ENCODE measurements at places on chromosomes 2 and 18. TPM values are rescaled to one million over a fixed set of nuclear protein-coding genes. Genes with fewer than 3 reads are reported as not detected.

The FAP gene
- 63.3 TPM for total RNA-seq

The SPAST gene
- total RNA-seq: 11.9 TPM

The VWC2L gene
- not detected for total RNA-seq

The CD207 gene
- not detected for total RNA-seq

The R3HDM1 gene
- total RNA-seq: 43.3 TPM

GRCh38 chr2:234272069-234272850 is 221.8 kb downstream of the SPP2 start:
- no peak for DNase-seq

DNA sequence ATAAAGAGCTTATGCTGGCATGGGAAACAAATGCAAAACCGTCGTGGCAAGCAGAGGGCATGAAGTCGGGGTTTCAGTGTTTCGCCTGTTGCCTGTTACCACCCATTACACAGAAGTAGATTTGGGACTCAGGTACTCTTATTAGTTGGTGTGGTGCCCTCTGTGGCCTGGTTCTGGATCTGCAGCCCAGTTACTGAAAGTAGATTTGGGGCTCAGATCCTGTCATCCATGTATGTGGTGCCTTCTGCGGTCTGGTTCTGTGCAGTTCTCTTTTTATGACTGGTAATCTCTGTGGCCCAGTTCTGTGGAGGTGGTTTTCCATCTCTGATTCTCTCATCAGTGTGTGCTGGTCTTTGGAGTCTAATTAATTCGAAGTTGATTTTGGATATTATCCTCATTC is 45.2 kb downstream of the ADNP2 start:
- DNase-seq: no peak

DNA sequence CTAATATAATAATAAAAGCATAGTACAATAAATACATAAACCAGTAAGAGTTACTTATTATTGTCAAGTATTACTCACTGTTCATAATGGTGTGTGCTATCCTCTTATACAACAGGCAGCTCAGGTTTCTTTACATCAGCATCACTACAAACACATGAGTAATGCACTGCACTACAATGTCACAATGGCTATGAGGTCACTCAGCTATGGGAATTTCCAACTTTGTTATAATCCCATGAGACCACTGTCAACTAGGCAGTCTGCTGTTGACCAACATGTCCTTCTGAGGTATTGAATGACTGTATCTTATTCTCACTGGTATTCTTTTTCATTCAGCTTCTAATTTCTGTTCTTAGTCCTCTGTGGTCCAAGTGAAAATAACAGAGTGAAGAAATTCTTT is 250.4 kb upstream of the DSEL start:
- DNase-seq: peak; percentile 78

DNA sequence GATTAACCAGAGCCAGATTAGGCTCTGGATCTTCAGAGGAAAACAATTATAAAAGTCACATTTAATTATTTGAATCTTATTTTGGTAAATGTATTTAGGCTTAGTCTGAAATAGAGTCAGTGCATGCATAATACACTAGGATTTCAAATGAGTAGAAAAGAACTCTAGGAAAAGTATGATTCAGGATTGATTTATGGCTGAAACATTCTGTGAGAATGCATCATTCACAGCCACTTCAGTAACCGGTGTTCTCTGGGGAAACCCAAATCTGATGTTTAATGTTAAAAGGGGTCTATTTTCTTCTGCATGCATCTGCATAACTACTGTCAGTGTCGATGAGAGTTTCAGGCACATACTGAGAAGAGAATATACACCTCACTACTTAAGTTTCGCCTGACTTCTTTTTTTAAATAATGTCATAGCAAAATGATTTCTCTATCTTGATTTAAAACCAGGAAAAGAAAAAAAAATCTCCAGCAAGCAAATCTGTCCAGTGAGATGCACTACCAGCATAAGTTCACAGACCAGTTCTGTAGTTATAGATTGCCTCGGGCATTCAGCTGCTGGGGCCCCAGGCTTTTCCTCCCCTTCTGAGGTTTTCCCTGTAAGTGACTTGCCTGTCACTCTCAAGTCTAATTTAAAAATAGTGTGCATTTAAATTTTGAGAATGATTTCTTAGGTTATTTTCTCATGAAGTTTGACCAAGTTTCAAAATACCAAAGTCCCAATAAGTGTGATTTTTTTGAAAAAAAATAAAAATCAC is 501.5 kb downstream of the NR4A2 start:
- DNase-seq: no peak

DNA sequence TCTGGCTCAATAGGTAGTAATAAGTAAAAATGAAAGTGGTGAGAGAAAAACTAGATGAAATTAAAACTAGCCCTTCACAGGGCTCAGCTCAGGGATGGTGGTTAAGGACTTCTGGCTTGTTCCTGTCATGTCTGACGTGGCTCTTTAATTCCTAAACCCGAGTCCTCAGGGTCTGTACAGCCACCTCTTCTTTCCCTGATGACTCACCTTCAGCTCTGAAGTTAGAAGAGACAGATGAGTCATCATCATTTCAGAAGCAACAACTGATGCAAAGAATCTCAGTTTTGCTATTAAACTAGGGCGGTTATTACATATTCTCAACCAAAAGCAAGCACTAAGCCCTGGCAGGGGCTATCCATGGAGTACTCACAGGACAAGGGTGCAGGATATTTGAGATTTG is 24.0 kb upstream of the ITGB6 start:
- peak; percentile 95 for DNase-seq

- no peak for DNase-seq
Observed at GRCh38 chr2:135317375-135317774, 213.6 kb downstream of the ZRANB3 start.

DNA sequence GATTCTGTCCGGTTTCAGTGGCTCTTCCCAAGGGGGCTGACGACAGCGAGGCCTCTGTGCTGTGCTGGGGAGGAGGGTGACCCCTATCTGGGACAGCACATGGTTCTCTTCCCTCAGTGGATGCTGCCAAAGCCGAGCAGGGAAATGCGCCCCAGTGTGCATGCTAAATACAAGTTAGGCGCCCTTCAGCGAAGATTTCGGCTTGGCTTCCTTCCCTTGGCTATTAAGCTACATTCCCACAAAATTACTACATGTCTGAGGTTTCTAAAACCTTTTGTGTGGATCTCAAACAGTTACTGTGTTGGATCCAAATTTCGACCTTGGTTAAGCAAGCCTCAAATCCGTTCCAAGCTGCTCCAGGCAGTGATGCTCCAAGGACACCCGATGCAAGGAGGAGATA is 440.3 kb downstream of the NRXN1 start:
- DNase-seq: no peak

DNA sequence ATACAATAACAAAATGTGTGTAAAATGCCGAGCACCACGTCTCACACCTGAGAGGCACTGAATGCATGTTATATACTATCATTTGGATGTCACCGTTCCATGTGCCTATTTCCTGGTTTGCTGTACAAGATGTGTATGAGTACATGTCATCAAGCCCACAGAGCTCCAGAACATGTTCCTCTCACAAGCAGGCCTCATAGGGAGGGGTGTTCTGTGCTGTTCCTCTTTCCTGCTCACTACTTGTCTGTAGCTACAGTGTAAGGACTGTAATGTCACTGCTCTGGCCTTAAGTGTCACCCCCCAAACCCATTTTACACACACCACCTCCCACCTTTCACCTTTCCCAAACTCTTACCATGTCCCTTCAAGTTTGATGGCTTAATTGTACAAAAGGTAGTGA is 1.8 kb downstream of the AFF3 start:
- no peak for DNase-seq

DNA sequence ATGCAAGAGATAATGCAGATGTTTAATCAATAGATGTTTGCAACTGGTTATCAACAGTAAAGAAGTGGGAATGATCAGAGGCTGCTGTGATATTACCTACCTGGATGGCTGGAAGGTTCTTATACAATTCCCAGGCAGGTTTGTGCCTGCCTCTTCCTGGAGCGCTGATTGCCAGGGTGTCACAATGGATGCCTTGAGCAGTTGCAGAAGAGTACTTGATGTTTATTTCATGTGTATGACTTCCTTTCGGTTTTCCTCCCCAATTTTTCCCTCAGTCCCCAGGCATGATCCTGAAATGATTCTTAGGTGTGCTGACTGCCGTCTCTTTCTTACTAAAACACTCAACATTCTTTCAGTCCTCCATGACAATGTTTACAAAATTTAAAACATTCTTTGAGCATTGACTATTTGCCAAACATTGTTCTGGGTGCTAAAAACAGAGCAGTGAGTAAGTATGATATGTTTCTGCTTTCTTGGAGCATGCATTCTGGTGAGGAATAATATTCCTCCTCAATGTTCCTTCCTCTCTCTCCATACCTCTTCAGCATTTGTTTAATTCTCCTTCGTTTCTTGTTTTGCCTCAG is 416.6 kb upstream of the TRIB2 start:
- peak; percentile 29 for DNase-seq

- DNase-seq: no peak
Observed at GRCh38 chr2:118968961-118969733, 27.2 kb downstream of the MARCO start.
